ENCODE measurements at places on chromosomes 1 and 21.
A peak's percentile ranks its signal among the peaks of the same experiment; 100 is the strongest.

DNA sequence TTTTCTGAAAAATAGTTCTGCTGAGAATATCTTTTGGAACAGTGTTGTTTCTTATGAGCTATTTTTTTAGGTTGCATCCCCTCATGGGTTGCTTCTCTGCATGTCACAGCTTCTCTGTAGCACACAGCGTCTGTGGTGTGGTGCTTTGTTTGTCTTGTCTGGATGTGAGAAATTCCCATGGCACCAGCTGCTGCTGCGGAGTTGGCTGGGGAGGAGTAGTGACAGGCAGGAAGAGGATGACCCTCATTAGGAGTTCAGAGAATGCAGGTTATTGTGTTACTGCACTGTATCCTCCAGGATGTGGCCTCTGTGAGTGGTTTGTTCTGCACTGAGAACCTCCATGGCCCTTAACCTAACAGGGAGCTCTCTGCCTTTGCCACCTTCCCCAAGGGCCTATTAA, 64.8 kb downstream of the TSEN15 start:
- DNase-seq, result no peak

DNA sequence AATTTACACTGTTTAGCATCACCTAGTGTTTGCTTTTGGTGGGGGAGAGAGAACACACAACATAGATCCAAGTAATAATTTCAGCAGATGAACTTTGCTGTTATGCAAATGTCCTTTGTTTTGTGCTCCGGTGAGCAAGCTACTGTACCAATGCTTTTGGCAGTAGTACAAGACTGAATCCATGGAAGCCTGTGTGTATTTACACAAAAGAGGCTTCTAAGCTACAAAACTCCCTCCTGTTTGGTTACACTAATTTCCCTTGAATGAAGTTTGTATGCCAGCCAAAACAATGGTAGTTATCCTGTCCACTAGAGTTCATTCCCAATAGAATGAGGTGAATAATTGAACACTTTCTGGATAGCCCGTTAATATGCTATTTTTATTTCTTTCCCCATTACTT, 320.5 kb downstream of the KCTD3 start:
- DNase-seq, result no peak

- DNase-seq, result no peak
These were observed 35.0 kb downstream of the ZYG11A start for GRCh38 chr1:52877554-52877953.

GRCh38 chr1:9529190-9529589, 10.1 kb upstream of the SLC25A33 start:
- DNase-seq, result no peak

DNA sequence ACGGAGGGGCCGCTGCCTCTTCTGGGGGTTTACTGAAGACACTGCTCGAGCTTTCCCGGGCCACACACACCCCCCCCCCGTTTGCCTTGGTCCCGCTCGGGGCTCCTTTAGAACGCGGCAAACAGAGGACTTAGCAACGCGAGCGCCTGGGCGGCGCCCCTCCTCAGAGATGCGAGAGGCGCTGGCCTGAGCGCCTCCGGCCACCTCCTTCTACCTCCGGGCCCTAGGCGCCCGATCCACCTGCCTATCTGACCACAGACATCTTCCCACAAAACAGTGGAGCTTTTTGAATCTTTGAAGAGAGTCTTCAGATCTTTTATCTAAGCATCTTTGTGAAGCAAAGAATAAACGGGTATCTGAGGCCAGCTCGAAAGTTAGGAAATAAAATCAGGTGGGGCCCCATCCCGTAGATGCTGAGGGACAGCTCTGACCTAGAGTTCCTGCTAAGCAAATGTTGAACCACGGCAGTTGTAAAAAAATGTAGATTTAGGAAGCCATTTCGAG, 436 bp upstream of the TTLL7 start:
- peak; percentile 86 for DNase-seq

DNA sequence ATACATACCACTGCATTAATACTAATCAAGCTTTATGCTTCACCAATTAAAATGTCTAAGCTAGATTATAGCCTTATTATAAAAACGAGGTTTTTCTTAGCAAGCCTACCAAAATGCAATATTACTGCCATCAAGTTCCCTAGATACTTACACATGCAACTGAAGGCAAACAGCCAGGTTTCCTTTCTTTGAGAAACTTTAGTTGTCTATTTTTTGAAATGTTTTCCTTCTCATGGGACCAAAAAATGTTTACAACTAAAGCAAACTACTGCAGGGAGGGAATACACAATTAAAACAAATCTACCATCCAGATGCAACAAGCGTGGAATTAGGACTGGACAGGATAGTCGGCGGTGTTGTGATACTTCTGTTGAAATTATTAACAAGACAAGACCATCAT, 1.3 kb downstream of the ZNF644 start:
- no peak for DNase-seq

DNA sequence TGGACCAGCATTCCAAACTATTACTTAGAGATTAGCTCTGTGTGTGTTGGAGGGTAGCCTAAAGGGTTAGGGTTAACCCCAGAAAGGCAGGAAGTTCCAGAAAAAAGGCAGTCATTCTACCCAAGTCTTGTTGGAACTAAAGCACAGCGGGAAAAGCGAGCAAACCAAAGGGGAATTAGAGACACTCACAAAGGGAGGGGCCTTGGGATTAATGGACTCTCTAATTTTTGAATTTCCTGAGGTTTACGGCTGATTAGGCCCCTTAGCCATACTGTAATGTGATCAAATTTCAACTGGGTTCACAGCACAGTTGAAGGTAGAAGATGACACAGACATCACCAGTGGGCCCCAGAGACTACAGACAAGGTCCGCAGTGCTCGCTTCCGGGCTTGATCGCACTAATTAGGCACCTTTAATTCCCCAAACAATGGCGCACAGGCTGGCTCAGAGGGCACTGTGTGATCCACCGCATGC, 28.3 kb downstream of the CAPZB start:
- DNase-seq, result no peak

DNA sequence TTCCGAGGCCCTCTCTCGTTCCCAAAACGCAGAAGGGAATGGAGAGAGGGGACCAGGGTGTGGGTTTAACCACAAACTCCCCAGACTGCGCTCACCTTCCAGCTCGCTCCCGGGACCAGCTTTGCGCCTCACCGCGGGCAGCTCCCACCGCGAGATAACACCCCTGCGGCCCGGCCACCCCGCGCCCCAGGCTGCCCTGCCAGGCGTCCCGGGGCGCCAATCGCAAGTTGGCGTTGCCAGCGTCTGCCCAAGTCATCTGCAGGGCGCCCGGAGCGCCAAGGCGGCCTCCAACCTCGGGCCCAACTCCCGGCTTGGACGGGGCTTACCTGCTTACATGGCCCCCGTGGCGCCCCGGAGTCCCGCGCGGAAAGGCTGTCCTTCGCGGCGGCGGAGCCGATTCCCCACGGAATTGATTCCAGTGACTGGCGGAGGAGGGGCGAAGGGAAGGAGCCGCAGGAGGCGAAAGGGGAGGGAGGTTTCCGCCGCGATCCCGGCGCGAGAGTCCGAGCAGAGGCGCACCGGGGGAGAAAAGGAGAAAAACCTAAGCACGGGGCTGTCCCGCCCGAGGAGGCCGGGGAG, 456 bp downstream of the PTPN14 start:
- DNase-seq, result no peak

GRCh38 chr1:174217248-174217647, 57.9 kb downstream of the RABGAP1L start:
- no peak for DNase-seq

DNA sequence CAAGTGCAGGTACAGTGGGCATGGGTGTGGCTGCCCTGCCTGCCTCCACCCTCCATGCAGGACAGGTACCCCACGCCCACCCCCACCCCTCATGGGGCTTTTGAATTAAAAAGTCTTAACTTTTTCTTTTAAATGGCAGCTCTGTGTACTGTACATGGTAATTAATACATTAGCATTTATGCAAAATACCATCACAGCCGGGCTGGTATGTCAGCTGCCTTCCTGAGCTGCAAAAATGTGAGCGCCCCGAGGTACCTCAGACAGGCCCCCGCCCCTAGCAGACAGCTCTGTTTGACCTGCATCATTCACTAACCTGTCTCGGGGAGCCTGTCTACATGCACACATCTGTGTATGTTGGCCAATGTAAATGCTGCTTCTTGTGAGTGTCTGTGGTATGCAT, 42.2 kb upstream of the POU3F1 start:
- no peak for DNase-seq

DNA sequence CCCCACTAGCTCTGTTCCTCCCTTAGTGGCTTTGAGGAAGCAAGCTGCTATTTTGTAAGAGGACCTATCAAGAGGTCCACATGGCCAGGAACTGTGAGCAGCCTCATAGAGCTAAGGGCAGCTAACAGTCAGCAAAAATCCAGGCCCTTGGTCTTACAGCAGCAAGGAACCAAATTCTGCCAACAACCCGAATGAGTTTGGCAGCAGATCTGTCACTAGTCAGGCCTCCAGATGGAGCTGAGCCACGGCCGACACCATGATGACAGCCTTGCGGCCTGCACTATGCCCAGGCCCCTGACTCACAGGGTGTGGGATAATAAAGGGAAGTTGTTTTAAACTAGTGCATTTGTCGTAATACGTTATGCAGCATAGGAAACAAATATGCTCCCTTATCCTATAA, 28.0 kb upstream of the H3-3A start:
- peak; percentile 34 for DNase-seq

DNA sequence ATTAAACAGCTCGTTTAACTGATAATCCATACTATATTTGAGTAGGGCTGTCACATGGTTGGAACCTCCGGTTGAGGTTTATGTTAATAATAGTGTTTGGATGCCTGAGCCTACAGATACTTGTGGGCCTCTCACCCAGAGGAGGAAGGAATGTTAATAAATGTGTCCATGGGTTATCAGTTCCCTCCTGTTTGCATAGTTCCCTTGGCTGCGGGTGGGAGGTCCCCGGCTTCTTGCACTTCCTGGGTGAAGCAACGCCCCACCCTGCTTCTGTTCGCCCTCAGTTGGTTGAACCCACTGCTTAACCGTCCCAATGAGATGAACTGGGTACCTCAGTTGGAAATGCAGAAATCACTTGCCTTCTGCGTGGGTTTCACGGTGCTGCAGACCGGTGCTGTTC, 23.6 kb upstream of the GBP1 start:
- DNase-seq, result no peak

DNA sequence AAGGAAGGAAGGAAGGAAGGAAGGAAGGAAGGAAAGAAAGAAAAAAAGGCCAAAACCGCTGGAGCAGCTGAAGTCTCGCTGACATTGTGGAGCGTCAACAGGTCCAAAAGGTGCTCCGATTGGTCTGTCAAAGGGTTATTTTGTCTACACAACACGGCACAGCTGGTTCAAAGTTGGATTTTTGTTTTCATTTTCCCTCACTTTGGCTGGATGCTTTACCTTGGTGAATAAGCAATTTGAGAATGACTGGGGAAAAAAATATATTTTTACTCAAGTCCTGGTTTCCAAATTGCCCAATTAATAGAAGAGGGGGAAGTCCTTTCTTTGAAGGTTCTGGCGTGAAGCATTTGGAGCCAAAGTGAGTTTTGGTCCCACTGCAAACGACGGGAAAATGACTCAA, 19.3 kb upstream of the PAX7 start:
- no peak for DNase-seq

DNA sequence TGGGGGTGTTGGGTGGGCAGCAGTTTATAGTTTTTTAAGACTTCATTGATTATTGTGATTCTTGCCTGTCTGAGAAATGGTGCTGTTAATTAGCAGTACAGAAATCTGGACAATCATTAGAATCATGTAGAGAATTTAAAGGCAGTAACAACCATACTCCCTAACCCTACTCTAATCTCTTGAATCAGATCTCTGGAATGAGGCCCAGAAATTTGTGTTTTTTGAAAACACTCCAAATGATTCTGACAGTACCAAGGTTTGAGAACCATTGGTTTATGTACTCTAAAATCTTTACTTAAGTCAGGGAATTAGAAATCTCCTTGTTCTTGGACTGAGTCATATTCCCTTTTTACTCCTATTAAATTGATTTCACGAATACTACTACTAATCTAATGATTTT, 24.0 kb downstream of the FNBP1L start:
- DNase-seq, result no peak

DNA sequence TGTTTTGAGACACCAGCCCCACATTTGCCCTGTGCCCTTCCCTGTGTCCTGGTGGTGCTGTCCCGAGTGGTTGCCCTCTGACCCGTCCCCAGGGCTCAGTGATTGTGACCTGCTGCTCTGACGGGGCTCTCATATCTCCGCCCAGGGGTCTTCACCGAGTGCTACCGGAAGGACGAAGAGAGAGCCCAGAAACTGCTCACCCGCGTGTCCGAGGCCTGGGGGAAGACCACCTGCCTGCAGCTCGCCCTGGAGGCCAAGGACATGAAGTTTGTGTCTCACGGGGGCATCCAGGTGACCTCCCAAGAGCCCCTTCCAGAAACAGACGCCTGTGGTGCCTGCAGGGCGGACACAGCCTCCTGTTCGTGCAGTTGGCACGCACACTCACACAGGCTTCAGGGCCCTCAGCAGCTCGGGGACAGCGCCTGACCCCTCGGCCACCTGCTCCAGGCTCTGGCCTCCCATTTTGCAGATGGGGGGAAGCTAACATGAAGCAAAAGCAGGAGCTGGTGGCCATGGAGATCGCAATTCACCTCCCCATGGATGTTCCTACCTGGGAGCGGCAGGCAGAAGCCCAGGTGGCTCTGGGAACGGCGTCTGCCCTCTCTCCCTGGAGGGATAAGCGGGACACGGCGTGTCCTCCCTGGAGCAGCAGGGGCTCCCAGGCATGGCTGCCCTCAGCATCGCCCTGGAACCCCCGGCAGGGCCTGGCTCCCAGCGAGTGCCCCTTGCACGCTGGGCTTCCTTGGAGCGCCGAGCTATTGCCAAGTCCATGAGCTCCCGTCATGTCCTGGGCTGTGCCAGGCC, 45.9 kb downstream of the TRPM2 start:
- DNase-seq, result no peak

DNA sequence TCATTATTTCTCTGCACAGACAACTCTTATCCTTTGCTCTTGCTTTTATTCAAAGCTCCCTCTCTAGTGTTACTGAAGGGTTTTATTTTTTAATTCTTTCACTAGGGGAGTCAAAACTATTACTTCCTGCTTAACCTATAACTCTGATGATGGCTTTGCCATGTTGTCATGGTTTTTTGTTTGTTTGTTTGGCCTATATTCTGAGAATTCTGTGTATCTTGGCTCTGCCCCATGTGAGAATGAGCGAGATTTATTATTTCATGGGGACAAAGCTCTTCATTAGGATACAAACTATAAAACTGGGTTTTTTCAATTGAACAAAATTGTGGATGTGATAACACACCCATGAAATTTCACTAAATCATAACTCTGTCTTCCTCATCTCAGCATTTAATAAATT, 190.5 kb upstream of the C1orf105 start:
- DNase-seq, result no peak

GRCh38 chr1:197910120-197910991, 6.8 kb upstream of the LHX9 start:
- no peak for DNase-seq

DNA sequence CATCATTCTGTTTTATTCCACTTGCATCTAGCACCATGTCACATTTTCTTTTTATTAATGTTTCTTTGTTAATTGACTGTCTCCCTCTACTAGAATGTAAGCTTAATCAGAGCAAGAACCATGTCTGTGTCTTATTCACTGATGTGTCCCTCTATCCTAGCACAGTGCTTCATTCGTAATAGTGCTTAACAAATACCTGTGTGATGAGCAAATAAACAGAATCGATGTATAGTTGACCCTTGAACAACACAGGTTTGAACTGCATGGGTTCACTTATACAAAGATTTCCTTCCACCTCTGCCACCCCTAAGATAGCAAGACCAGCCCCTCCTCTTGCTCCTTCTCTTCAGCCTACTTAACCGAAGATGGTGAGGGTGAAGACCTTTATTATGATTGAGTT, 42.9 kb upstream of the MAN1A2 start:
- DNase-seq, result no peak
